ENCODE measurements at places on chromosomes 3 and 15.

DNA sequence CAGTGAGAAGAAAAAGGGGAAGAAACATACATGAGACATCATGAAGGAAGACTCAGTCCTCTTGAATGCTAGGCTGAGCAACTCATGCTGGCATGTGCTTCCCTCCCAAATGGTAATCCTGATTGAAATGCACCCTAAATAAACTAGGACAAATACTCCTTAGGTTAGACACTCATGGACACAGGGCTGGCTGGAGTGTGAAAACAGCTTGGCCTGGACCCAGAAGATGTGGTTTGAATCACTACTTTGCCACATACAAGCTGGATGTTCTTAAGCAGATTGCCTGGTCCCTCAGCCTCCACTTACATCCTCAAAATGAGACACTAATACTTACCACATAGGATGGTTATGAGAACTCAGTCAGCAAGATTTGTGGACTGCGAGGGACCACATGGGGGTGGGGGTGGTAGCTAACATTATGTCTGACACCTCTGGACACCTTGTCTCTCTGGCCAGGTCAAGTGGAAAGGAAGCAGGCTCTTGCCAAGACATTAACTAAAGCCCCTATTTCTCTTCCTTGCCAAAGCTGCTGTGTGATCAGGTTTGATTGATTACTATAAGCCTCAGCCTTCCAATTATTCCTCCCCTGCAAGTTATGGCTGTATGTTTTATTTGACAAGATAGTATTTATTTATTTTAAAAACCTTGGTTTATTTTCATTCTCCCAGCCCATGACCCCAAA lies 138.9 kb upstream of the SLC7A14 start:
- no peak for DNase-seq

GRCh38 chr3:192928720-192929119 lies 11.1 kb upstream of the MB21D2 start:
- no peak for DNase-seq

DNA sequence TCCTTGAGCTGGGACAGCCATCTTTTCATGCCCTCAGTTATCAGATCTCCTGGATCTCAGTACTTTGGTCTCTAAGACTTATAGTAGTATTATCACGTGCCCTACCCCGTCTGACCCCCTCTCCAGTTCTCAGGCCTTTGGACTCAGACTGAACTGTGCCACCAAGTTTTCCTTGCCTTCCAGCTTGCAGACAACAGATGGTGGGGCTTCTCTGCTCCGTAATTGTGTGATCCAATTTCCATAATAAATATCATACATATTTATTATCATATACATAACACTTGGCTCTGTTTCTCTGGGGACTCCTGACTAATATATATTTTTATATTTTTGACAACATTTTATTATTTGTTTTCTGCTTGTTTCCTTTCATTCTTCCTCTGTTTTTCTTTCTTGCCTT lies 458.8 kb upstream of the SEMA6D start:
- DNase-seq, result no peak

DNA sequence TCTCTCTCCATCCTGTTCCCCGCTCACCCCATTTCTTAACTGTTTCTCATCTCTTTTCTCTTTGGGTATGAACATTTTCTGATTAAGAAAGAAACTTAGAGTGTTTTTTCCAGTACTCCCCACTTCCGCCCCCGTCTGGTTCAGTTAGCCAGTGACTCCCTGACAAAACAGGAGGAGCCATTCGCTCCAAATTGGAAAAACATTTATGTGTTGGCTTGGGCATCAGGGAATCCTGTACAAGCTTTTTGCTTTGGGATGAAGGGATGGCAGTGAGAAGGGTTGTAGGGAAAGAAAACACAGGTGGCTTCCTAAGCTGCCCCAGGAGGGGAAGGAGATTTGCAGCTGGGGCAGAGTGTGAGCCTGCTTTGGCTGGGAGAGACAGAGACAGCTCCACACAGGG lies 47.0 kb downstream of the BOC start:
- no peak for DNase-seq

DNA sequence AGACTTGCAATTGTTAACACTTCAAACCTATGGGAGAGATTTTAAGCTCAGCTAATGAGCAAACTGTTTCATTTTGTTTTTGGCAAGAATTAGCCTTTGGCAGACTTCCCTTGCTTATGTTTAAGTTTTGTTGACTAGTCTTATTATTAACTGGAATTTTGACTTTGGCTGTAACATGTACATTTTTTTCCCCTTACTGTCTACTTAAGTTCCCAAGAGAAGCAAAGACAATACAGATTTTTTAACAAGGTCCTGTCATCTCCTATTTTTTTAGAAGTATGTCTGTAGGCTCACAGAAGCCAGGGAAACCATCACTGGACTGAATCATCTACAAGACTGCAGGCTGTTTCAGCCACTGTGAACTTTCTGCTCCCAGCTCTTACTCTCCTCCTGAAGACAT lies 74.3 kb downstream of the DGKG start:
- DNase-seq, result no peak

DNA sequence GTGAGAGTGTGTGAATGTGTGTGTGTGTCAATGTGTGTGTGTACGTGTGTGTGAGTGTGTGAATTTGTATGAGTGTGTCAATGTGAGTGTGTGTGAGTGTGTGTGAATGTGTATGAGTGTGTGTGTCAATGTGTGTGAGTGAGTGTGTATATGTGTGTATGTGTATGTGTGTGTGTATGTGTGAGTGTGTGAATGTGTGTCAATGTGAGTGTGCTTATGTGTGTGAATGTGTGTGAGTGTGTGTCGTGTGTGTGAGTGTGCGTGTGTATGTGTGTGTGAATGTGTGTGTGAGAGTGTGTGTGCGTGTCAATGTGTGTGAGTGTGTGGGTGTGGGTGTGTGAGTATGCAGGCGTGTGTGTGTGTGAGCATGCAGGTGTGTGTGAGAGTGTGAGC lies 93.5 kb upstream of the ALDH1A3 start:
- DNase-seq, result no peak

- no peak for DNase-seq
Measured at GRCh38 chr3:184662187-184662586, 49.7 kb downstream of the MAGEF1 start.

DNA sequence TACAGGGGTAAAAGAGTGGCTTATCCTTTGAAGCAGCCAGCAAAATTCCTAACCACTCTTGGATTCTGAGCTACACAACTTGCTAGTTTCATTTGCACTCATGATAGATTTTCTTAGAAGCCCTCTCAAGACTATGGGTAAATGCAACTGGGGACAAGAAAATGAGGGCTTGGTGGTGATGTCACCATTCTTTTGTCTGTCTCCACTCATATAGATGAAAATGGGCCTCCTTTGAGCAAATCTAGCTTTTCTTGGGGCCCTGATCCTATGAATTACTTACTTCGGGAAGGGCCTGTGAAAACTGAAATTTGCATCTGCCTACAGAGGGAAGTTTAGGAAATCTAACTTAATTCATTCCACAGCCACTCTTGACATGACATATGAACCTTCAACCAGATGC lies 486.3 kb downstream of the MAGI1 start:
- DNase-seq, result no peak

DNA sequence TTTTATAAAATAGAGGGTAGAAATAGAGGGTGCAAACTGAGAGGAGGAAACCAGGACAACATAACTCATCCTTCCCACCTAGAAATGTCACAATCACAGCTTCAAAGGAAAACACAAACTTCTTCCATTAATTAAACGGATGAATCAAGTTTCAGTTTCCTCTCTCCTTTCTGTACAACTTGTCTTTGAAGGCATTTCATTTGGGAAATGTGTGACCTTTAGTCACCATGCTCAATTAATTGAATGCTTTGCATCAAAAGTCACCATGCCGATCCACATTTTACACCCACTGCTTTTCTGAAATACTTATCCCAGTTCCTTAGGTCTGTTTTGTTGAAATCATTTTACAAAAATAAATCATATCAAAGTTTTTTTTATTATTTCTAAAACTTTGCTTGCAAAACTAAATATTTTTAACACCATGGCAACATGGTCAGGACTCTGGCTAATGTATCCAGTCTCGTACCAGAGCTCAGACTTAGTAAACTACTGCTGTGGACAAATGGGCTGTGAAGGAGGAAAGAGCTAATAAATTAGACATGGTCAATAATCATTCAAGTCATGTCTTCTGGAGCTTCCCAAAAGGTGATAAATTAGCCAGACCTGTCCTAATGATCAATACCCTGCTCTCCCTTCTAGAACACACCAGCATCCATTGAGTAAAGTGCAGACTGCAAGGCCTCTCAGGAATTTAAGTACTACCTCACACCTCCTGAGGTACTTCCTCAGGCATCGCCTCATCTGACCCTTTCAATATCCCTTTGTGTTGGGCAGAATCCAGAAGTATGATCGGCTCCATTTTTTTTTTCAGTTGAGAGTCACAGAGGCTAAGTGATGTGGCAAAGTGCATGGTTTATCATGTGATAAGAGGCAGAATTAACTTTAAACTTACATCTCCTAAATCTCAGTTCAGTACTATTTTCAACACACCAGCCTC lies 161.3 kb downstream of the GREM1 start:
- DNase-seq, result no peak

GRCh38 chr3:14223595-14223994 lies 45.0 kb downstream of the LSM3 start:
- DNase-seq, result no peak

DNA sequence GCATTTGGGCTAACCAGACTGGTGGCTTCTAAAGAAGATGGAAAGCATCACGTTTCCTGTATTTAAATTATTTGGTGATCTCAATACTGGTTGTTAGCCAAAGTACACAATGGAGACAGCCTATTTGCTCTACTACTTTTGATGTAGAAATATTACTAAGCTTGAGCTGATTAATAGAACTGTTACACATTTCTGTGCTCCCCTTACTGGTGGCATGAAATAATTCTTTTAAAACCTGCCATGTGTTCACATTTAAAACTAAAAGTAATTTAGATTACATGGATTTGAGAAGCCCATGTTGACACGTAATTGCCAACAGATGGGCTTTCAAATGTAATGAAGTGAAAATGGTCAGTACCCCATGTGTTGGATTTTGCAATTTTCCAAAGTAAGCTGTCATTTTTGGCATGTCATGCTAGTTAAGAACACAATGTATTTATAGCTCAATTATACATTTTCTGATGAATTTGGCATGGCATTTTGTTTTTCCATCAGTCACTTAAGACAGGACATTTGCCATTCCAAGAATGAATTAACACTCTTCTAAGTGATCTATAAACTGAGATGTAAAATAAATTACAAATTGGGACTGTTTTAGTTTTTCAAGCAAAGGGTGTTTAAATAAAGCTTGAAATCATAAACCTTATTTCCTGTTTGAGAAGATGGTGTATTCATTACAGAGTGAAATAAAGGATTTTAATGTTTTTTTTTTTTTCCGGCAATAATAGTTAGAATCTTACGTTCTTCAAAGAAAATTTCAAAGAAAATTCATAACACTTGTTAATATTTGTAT lies 10.8 kb upstream of the RARRES1 start:
- DNase-seq, result no peak

DNA sequence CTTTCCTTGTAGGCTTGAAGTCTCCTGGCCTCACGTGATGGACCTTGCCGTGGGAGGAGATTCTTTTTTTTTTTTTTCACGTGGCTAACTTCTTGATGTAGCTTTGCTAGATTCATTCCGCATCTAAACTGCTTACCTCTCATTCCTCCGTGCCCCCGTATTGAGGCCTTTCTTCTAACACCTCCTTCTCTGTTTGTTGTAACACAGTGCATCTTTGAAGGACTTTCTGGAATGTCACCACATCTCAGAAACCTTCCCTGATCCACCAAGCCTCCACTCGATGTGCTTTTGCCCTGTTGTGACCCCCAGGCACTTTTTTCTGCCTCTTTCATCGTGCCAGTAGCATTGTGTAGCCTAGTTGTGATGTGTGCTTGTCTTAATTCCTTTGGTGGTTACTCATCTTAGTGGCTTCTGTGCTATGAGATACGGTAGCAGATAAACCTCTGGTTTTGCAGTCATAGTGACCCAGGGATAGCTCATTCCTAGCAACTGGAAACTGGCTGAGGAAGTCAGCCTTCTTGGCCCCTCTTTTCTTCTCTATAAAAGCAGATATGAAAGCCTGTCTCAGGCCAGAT lies 1.6 kb upstream of the BNC1 start:
- DNase-seq, result no peak

DNA sequence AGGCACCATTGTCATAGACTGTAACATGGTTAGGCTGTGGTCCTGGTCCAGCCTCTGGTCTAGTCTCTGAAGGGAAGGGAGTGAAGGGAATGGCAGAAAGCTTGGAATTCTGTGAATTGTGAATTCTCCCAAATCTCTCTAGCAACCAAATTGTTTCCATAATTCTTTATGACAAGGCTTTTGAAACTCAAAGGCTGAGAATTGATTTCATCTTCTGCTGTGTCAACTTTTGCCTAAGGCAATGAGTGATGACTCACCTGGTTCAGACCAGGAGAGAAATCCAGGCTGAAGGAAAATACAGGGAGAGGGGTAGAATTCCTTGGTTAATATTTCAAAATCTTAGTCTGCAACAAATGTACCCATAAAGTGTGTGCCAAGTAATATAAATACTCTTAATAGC lies 82.6 kb upstream of the ADPGK start:
- no peak for DNase-seq

DNA sequence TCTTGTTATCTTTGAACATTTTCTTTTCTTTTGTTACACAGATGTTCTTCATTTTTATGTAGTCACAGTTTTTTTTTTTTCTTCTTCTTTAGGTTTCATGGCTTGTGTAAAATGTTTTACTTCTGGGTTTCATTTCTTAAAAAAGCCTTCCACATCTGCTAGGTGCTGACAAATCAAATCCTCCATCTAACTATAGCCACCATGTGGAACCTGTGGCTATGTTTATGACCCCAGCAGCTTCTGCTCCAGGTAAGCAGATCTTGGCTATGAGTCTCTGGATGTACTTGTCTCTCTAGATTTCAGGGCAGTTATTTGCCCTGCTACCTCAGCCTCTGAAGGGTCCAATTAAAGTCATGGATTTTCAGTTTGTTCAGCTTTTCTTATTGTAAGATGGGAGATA lies 44.5 kb downstream of the OXSM start:
- no peak for DNase-seq

GRCh38 chr15:51266656-51267050 lies 71.7 kb downstream of the CYP19A1 start:
- DNase-seq, result no peak

- DNase-seq, result no peak
Measured at GRCh38 chr15:83352119-83352518, 67.7 kb upstream of the BNC1 start.

GRCh38 chr15:97561529-97561928 lies 399.0 kb upstream of the ARRDC4 start:
- no peak for DNase-seq

GRCh38 chr3:127744875-127745274 lies 72.1 kb downstream of the ABTB1 start:
- no peak for DNase-seq

Measured in activated naive CD8-positive, alpha-beta T cell treated with anti-CD3 and anti-CD28 coated beads, Interleukin-2, amount 50 U/mL, for 16 hours (primary cell).